ENCODE measurements at places on chromosomes 4 and X.

GRCh38 chr4:179563741-179564140 is 2121.5 kb upstream of the AGA start:
- DNase-seq, result no peak

- DNase-seq, result no peak
These were observed 2.7 kb upstream of the GAGE10 start for GRCh38 chrX:49300703-49301102.

- no peak for DNase-seq
These were observed 8.6 kb downstream of the LCORL start for GRCh38 chr4:18012807-18013462.

GRCh38 chrX:9144701-9145241 is 110.8 kb upstream of the FAM9B start:
- no peak for DNase-seq

DNA sequence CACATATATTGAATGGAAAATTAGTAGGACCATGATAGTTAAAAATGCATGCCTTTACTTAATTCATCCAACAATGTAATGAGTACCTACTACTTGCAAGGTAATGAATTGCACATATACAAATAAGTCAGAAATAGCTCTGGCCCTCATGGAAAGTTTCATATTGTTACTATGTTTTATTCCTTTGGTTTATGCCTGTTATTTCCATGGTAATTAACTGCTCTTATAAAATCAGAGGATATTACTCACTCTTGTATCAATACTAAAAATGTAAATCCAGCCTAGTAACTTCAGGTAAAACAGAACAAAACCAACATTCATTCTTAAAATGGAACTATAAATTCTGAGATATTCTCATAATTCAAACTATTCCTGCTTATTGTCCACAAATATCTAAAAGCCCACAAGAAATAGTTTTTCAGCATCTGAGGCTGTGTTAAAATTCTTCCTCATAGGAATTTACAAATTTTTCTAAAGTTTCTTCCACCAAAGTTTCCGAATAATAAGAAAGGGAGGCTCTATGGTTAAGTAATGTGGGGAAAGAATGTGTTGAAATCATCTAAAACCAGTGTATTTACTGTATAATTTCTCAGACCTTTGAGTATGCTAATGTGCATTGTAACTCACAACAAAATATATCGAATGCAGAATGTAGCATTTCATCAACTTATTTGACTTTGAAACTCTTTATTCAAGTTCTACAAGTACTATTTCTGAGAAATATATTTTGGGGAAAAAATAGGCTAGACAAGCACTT is 444.2 kb downstream of the PDGFC start:
- DNase-seq, result no peak

DNA sequence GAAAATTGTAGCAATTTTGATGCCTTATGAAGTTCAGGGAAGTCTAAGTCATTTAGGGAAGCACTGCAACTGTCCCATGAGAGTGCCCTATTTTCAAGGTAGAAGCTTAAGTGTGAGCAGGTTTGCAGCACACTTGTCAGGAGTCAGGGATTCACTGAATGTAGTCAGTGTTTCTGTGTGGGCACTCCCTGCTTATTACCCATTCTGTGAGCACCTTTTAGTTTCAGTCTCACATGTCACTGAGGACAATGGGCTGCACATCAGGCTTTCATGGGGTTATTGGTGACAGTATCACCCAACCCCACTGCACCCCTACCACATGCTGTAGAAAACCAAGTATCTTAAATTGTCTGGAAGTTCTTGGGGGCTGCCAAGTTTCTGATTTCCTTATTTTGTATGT is 2.9 kb upstream of the CCNG2 start:
- DNase-seq, result no peak

DNA sequence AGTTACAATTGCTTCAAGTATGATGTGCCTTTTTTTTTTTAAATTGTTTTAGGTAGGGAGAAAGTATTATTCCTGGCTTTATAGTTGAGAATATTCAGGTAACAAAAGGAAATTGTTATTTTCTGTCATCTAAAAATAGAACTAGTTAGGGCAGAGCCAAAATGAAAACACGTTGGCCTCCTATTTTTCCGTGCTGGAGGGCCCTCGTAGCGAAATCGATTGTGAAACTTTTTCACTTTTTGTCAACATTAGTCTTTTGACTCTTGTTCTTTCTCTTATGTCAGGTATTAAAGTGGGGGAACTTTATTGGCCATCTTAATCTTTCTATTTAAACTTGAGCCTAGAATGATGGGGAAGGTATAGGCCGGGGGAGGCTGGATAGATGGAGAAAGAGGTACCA is 104.9 kb downstream of the ARHGAP10 start:
- DNase-seq, result no peak

DNA sequence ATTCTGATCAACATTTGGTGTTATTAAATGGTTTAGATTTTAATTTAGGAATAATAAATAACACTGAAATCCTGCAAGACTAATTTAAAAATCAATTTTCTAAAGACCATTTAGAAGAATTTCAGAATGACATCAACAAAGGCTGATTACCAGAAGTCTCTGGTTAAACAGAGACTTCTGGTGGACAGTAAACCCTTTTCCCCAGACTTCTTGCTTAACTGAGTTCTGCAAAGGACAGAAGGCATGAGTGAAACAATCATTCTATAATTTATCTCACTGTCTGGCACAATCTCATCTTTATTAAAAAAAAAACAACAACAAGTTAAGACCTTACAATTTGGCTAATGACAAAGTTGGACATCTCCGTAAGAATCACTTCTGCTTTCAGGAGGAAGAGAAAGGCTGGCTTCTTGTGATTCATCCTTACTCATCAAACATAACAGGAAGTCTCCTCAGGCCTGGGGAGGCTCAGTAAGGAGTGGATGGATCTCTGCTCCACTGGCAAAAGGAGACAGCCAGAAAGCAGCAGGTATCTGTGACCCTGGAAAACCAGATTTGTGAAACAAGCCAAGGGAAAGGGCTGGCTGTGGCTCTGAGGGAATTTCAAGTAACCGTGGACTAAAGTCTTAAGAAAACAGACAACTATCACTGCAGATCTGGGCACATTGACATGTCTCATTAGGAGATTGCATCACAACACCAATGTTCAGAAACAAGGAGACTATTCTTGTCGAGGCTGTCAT is 908 bp upstream of the TLR6 start:
- DNase-seq, result no peak

DNA sequence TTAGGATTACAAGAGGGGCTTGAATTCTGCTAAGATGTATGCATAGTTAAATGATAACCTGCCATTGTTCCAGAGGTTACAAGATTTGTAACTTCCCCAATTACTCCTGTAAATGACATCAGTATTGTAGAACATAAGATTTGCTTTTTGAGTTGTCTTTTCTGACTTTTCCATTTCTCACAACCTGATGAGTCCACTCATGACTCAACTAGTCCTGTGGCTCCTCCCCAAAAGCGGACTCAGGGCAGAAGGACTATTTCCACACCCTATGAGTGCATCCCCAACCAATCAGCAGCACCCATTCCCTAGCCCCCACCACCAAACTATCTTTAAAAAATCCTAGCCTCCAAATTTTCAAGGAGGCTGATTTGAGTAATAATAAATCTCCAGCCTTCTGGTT is 54.7 kb downstream of the HOPX start:
- no peak for DNase-seq

GRCh38 chr4:6423575-6423974 is 48.8 kb downstream of the PPP2R2C start:
- DNase-seq, result no peak

GRCh38 chr4:87211249-87211952 is 9.0 kb downstream of the KLHL8 start:
- no peak for DNase-seq

GRCh38 chrX:154465601-154466000 is 7.5 kb downstream of the PLXNA3 start:
- no peak for DNase-seq

DNA sequence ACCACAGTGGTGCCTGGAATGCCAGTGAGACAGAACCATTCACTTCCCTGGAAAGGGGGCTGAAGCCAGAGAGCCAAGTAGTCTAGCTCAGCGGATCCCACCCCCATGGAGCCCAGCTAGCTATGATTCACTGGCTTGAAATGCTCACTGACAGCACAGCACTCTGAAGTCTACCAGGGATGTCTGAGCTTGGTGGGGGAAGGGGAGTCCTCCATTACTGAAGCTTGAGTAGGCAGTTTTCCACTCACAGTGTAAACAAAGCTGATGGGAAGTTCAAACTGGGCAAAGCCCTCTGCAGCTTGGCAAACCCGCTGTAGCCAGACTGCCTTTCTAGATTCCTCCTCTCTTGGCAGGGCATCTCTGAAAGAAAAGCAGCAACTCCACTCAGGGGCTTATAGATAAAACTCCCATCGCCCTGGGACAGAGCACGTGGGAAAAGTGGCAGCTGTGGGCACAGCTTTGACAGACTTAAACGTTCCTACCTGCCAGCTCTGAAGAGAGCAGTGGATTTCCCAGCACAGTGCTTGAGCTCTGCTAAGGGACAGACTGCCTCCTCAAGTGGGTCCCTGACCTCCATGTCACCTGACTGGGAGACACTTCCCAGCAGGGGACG is 32.0 kb downstream of the NAP1L2 start:
- DNase-seq, result no peak

DNA sequence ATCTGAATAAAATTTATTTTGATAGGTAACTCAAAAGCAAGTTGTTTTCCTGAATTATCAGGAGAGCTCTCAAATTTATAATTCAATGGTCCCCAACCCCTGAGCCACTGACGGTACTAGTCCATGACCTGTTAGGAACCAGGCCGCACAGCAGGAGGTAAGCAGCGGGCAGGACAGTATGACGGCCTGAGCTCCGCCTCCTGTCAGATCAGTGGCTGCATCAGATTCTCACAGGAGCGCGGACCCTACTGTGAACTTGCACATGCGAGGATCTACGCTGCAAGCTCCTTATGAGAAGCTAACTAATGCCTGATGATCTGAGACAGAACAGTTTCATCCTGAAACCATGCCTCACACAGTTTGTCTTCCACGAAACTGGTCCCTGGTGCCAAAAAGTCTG is 37.9 kb upstream of the SEC24B start:
- no peak for DNase-seq

DNA sequence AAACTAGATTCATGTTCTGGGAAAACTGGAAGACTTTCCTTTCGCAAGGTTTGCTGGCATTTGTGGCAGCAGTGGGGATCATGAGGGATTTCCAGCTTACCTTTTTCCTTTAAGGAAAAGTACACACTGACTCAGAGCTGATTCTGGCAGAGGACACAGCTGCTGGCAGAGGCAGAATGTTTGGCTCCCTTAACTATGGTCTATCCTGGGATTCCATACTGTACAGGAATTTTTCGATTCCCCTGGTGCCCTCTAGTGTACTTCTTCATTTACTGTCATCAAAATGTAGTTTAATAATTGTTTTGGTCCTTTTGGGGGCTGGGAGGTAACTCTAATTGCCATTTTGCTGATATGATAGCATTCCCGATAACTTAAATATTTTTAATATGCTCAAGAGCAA is 152.7 kb downstream of the GABRG1 start:
- no peak for DNase-seq

DNA sequence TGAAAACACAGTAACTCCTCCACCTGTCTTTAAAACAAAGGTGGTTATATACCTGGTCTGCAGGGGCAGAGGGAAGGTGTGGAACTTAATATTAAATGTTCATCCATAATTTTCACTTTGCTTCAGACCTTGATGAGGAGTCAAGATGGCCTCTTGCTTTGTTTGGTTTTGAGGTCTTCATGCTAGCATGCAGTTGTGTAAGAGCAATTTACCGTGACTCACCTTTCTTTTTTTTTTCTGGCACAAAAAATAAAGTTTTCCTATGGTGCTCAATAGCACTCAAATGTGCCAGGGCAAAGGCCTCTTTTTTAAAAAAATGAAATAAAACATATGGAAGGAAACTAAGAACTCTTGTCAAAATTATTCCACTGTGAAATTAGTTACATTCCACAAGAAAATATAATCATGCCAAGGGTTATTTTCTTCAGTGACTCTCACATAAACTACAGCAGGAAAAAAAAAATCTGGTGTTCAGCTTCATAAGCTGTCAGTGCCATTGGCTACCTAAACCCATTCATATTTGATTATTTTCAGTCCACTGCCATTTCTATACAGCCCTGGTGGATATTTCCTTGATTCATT is 128.2 kb downstream of the SLC7A11 start:
- DNase-seq, result peak; percentile 53

- no peak for DNase-seq
These were observed 10.0 kb upstream of the OPHN1 start for GRCh38 chrX:68443155-68443868.

DNA sequence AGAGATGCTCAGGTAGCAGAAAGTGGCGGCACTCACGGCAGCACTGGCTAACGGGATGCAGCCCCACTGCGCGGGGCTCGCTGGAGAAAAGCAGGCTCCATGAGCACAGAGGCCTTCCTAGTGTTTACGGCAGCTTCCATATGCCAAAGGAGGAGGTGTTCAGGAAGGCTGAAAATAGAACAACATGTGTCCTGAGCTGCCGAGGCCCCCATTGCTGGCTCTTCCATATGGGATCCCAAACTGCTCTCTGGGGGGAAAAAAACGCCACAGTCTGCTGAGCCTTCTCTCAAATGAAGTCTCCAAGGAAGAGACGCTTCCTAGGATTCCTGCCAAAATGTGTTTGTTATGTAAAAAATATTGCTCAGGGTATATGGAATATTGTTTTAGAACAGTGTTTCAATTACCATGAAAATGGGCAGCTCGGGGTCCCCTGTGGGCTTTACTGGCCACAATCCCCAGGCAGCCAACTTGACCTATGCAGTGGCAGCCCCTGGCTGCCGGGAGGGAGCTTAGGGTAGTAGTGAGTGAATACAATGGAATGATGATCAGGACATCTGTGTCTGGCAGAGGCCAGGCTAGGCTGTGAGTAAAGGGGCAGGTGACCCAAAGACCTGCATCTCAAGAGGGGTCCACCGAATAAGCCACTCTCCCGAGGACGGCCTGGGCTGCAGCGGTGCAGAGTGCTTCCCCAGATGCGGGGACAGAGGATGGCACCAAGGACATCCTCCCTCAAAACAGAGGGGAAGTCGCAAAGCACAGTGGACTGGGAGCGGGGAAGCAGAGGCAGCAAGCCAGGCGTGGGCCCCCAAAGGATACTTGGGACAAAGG is 170.1 kb downstream of the AFAP1 start:
- DNase-seq, result no peak

DNA sequence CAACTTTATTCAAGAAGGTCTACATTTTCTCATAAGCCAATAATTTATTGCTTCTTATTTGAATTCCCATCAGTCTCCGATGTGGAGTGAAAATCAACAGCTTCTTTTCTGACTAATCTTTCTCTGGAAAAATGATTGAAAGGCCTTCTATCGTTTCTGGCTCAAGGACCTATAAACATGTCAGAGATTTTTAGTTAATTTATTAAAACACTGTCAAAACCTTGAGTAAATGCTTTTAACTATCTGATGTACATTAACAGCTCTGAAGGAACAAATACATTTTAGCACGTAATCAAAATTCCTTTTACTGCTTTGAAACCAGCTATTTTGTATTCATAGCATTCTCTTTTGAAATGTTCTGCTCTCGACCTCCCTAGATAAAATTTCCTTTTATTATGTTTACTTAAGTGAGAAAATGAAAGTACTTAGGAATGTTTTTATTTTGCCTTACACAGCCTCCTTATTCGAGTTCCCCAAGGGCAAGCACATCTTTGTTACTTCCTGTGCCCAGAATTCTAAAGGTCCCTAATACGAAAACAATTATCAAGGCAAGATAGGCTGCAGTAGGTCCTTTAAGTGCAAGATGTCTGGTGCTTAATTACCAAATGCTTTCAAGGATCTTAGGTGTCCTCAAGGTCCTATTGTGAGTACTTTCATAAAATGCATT is 3.1 kb upstream of the ZFX start:
- DNase-seq, result no peak
